ENCODE measurements at places on chromosomes 2 and 18.

DNA sequence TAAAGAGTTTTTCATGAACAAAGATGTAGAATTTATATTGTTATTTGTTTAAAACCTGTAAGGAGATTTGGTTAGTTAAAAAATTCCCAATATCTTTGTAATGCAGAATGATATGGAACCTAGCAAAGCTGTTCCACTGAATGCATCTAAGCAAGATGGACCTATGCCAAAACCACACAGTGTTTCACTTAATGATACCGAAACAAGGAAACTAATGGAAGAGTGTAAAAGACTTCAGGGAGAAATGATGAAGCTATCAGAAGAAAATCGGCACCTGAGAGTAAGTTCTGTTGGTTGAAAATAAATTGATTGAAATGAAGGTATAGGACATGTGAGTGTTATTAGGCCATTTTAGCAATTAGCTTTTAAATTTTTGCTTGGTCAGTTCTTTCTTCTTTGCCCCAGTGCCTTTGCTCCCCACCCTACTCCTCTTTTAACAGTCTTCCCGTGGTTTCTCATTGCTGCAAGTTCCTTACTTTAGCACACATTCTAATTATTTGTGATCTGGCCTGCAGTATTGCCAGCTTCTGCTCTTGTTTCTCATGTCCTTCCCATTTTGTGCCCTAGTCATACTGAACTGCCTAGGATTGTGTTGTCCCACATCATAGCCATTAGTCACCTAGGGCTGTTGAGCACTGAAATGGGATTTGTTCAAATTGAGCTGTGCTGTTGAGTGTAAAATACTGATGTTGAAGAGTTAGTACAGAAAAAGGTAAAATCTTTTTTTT is 36.6 kb downstream of the VAPA start:
- no peak for DNase-seq

- no peak for DNase-seq
Measured at GRCh38 chr2:74877781-74878433, 44.0 kb downstream of the HK2 start.

- no peak for DNase-seq
Measured at GRCh38 chr2:19100570-19100969, 257.9 kb downstream of the OSR1 start.

DNA sequence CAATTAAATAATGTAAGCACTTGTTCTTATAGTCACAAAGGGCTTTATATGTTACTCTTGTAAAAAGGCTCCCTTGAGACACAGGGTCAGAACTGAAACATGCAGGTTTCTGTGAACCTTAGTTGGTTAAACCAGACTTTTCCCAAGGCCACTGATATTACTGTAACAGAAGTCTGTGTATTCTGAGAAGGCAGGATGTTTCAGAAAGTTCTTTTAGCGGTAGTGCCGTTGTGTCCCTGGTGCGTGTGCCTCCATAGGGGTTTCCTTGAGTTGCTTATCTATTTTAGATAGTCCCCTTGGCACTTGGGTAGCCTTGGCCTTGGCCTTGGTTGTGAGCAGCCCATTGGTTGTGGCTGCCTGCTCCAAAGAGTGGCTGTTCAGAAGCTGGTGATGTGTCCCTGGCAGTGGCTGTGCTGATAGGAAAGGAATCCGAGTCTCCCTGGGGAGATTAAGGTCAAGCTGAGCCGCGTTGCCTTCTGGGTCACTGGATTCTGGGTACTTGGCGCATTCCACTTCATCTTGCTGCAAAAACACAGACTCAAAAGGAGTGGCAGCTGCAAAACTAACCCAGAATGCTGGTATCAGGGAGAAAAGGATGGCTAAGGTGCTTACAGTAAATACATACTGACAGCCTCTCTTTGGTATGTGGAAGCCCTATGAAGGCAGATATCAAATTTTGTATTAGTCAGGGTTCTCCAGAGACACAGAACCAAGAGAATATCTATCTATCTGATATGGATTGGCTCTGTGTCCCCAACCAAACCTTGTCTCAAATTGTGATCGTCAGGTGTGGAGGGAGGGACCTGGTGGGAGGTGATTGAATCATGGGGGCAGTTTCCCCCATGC is 69.7 kb downstream of the FHOD3 start:
- DNase-seq = no peak

DNA sequence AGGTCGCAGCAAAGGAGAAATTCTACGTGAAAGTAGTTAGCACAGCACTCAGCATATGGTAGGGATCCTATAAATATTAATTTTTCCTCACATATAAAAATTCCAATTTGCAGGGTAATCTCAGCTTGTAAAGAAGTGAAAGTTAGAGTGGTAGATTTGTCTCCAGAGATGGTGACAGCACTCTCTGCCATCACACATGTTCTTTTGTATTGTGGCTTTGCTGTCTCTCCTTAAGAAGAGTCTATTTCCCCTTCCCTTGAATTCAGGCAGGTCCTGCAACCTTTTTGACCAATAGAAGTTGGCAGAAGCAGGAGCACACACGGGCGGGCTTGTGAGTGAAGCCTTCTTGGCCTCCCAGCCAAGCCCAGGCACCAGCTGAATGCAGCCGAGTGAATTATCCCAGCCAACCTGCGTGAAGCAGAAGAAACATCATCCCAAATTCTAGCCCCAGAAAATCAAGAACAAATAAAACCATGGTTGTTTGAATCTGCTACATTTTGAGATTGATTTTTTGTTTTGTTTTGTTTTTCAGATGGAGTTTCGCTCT is 107.8 kb upstream of the COPS8 start:
- DNase-seq = no peak

GRCh38 chr2:113255140-113256070 is 23.3 kb downstream of the PAX8 start:
- no peak for DNase-seq

- DNase-seq = no peak
Measured at GRCh38 chr18:31591113-31591512, 564 bp upstream of the TTR start.

GRCh38 chr2:70002241-70002899 is 40.9 kb upstream of the ASPRV1 start:
- DNase-seq = no peak

- no peak for DNase-seq
Measured at GRCh38 chr2:70790136-70790828, at the start of gene FIGLA. Gene FIGLA (minus strand): TSS chr2:70790643. CDS start chr2:70790638, 5 bp downstream.

- DNase-seq = no peak
Measured at GRCh38 chr2:197310987-197311420, 424 bp upstream of the ANKRD44 start.

GRCh38 chr2:120465701-120465988 is 119.7 kb downstream of the INHBB start:
- DNase-seq = no peak
